Naive thymus-derived CD4-positive, alpha-beta T cell (primary cell): ENCODE measurements at places on chromosomes 1 and 21. TPM values are rescaled to one million over a fixed set of nuclear protein-coding genes. Genes with fewer than 3 reads are reported as not detected.

- no peak for DNase-seq
Measured at GRCh38 chr1:70916034-70916427, 131.6 kb downstream of the PTGER3 start.

GRCh38 chr1:215475796-215476481 lies 91.2 kb upstream of the KCTD3 start:
- no peak for DNase-seq

DNA sequence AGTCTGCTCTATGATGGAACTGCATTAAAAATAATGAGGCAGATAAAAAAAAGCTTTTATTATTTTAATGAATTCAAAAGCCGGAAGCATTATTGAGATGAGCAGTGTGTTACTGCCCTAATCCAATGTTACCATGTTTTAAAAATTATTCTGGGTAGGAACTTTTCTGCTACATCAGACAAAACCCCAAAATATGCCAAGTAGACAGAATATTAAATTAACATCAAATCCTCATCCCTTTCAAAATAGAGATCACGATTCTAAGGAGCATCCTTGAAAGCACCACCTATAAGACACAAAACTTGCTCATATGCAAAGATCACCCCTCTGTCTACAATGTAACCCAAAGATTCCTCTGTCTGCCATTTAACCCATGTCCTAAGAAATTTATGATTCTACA lies 357.5 kb downstream of the SMYD3 start:
- DNase-seq: no peak

- DNase-seq: no peak
Measured at GRCh38 chr1:31688233-31688918, 15.4 kb downstream of the COL16A1 start.

GRCh38 chr1:43066578-43066977 lies 105.5 kb downstream of the EBNA1BP2 start:
- DNase-seq: no peak

The OR2L3 gene
- total RNA-seq: not detected

The LIN28A gene
- total RNA-seq: not detected
